ENCODE measurements at places on chromosomes 11 and 22. TPM values are rescaled to one million over a fixed set of nuclear protein-coding genes. Genes with fewer than 3 reads are reported as not detected.

DNA sequence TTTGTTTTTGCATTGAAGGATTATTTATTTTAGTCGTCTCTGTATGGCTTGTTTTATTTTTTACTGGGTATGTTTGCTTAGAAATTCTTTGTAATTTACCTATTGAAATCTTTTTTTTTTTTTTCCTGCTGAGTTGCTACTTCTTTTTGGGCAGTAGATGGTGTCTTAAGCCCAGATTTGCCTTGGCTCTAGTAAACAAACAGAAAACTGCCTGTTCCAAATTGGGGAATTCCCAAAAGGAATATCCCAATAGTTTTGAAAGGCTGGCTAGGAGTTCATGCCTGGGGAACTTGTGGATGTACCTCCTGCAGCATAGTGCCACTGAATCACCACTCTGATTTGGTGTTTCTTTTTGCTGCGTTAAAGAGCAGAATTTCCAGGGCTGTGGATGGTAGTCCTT, 17.7 kb downstream of the PAMR1 start:
- no peaks in the 10 kb centered on the region for H3K27me3 ChIP-seq
- no peaks in the 10 kb centered on the region for H3K4me1 ChIP-seq
- H3K36me3 ChIP-seq, result no peaks in the 10 kb centered on the region
- DNase-seq, result no peak

- no peaks in the 10 kb centered on the region for H3K4me1 ChIP-seq
- no peak for DNase-seq
Observed at GRCh38 chr11:47609675-47610074, 15.5 kb upstream of the C1QTNF4 start.

- H3K27ac ChIP-seq, result no peak overlapping the region
- H3K4me3 ChIP-seq, result no peak overlapping the region
- H3K4me1 ChIP-seq, result peaks cover 11% of the 10 kb centered on the region
- peaks cover 71% of the 10 kb centered on the region for H3K36me3 ChIP-seq
- no peak for DNase-seq
- no peaks in the 10 kb centered on the region for H3K27me3 ChIP-seq
Observed at GRCh38 chr22:24165673-24166072, 15.6 kb upstream of the SUSD2 start.

GRCh38 chr22:37535159-37535558, 15.9 kb upstream of the CARD10 start:
- DNase-seq, result no peak
- no peaks in the 10 kb centered on the region for H3K27me3 ChIP-seq
- H3K36me3 ChIP-seq, result no peaks in the 10 kb centered on the region
- H3K4me1 ChIP-seq, result peaks cover 13% of the 10 kb centered on the region

DNA sequence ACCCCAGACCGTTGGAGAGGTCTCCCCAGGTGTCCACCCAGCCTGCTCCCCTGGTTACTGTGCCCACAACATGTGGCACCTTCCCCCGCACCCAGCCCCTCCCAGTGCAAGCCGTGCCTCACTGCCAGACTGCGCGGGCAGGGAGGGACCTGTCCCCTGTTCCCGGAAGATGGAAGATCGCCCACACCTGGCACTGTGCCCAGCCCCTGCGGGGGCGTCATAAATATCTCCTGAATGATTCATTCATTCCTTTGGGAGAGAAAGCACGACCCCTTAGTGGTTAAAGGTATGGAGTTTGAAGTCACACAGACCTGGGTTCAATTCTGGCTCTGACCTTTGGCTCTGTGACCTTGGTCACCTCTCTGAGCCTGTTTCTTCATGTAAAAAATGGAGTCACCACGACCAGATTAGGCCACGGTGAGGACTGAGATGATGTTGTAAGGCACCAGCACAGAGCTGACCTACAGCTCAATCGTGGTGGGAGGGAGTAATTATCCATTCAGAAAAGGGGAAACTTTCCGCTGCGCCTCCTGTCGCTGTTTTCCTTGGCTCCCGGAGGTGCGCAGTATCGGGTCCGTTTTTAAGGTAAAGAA, 497 bp upstream of the SYT12 start:
- H3K27ac ChIP-seq, result no peak overlapping the region
- DNase-seq, result no peak
- peaks cover 22% of the 10 kb centered on the region for H3K27me3 ChIP-seq

DNA sequence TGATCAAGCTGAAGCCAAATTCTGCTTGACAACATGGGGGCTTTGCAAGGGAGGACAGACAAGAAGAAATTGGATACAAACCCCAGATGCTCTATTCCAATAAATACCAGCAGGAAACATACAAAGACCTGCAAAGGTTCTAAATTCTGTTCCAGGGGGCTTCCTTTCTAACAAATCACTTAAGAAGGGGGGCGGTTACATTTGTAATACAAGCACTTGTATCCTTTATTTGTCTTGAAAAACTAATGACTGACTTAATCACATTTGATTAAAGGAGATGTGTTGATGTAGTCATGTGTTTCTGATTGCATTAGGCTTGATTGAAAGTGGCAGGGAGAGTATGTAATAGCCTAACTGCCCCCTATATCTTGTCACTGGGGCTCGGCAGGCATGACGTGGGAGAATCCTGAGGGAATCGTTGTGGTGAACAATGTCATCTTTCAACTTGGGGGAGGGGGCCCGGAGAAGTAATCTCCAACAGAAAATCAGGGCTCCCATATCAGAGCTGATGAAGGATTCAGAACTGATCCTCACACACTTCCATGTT, 361.7 kb downstream of the INSC start:
- no peak overlapping the region for H3K4me3 ChIP-seq
- DNase-seq, result no peak
- no peaks in the 10 kb centered on the region for H3K27me3 ChIP-seq

- H3K27me3 ChIP-seq, result no peaks in the 10 kb centered on the region
- H3K36me3 ChIP-seq, result peaks cover 69% of the 10 kb centered on the region
- DNase-seq, result no peak
- peaks cover 10% of the 10 kb centered on the region for H3K4me1 ChIP-seq
- no peak overlapping the region for H3K4me3 ChIP-seq
- H3K27ac ChIP-seq, result no peak overlapping the region
Observed at GRCh38 chr11:34072832-34073231, 21.3 kb downstream of the CAPRIN1 start.

FAM180B gene
- total RNA-seq, result not detected

CNGA4 gene
- not detected for total RNA-seq

DNA sequence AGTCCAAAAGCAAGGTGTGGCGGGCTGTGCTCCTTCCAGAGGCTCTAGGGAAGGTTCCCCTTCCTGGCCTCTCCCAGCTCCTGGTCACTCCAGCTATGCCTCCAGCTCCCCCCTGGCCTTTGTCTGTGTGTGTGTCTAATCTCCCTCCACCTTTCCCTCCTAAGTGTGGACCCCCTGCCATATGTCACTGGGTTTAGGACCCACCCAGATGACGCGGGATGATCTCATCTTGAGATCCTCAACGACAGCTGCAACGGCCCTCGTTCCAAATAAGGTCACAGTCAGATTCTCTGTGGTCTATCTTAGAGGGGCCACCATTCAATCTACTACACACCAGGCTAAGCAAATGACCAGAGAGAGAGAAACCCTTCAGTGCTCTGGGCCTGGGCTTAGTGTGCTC, 107.9 kb downstream of the ARHGAP8 start:
- no peak overlapping the region for H3K27ac ChIP-seq
- no peak for DNase-seq
- H3K27me3 ChIP-seq, result no peaks in the 10 kb centered on the region

LINC01488 gene
- not detected for total RNA-seq

PARVA gene
- total RNA-seq, result 84.0 TPM

MMP13 gene
- total RNA-seq, result not detected

DNA sequence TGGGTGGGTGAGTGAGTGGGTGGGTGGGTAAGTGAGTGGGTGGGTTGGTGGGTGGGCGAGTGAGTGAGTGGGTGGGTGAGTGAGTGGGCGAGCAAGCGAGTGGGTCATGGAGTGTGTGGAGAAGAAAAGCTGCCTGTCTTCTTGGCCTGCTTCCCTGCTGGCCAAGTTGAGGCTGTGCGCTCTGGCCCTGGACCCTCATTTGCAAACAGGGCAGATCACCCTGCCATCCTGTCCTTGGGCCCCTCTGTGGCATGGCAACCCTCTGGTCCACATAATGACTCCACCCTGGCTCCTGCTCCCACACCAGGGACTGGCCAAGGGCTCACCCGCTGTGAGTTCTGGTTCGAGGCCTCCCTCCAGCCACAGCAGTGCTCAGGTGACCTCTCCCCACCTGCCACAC, 35.1 kb downstream of the CAPN1 start:
- peak; percentile 48 for DNase-seq
- no peak overlapping the region for H3K4me3 ChIP-seq
- no peaks in the 10 kb centered on the region for H3K27me3 ChIP-seq
- H3K36me3 ChIP-seq, result peaks cover 2% of the 10 kb centered on the region

FLRT1 gene
- total RNA-seq, result not detected

GRCh38 chr11:70566768-70567530, 168.6 kb downstream of the CTTN start:
- no peaks in the 10 kb centered on the region for H3K36me3 ChIP-seq
- no peaks in the 10 kb centered on the region for H3K27me3 ChIP-seq
- no peak overlapping the region for H3K27ac ChIP-seq
- DNase-seq, result peak; percentile 6
- peaks cover 13% of the 10 kb centered on the region for H3K4me1 ChIP-seq
- no peak overlapping the region for H3K4me3 ChIP-seq

- no peaks in the 10 kb centered on the region for H3K36me3 ChIP-seq
- no peaks in the 10 kb centered on the region for H3K27me3 ChIP-seq
- H3K4me1 ChIP-seq, result peaks cover 6% of the 10 kb centered on the region
- H3K4me3 ChIP-seq, result no peak overlapping the region
- no peak for DNase-seq
- H3K27ac ChIP-seq, result no peak overlapping the region
Observed at GRCh38 chr11:13047884-13048283, 38.8 kb downstream of the RASSF10 start.

- no peak overlapping the region for H3K4me3 ChIP-seq
- peaks cover 33% of the 10 kb centered on the region for H3K36me3 ChIP-seq
- DNase-seq, result no peak
Observed at GRCh38 chr11:46489656-46490560, 98.3 kb upstream of the CHRM4 start.

DNA sequence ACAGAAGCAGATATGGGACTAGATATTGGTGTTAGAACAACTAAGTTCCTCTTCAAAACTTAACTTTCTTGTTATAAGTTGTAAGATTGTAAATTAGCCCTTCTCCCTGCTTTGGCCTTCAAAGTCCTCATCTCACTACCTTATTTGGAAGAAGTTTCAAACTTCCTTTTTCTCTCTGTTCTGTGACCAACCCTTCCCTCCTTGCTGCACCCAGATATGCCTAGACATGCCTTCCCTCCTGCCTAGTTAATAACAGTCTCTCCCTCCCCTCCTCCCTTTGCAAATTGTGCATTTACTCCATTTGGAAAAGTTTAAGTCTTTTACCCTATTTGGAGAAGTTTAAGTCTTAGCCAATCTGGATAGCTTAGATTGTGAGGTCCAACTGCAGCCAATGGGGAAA, 4.9 kb downstream of the OR52K2 start:
- DNase-seq, result no peak
- H3K27ac ChIP-seq, result no peak overlapping the region
- H3K4me1 ChIP-seq, result no peaks in the 10 kb centered on the region
- no peaks in the 10 kb centered on the region for H3K27me3 ChIP-seq
- no peaks in the 10 kb centered on the region for H3K36me3 ChIP-seq

OR2AT4 gene
- not detected for total RNA-seq

DNA sequence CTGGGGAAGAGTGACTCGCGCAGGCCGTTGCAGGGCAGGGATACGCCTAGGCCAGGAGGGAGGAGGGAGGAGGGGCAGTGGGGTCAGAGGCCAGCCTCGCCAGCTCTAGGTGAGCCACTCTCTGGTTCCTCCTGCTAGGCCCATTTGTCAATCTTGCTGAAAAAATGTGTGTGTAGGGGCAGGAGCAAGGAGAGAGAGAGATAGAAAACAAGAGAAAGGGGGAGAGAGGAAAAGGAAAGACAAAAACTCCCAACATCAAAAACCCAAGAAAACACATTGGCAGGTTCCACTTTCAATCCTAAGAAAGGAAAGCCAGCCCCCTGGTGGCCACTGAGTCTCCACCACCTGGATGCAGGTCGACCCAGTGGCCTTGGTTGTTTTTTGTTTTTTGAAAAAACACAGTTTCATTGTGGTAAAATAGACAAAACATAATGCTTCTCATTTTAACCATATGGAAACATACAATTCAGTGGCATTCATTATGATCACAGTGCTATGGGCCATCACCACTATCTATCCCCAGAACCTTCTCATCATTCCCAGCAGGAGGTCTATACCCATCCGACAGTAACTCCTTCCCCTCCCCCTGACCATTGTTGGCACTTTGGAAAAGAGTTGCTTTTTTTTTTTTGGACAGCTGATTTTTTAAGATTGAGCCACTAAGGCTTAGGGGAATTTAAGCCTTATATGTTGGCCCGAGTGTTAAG, 10.9 kb downstream of the OMP start:
- no peak overlapping the region for H3K27ac ChIP-seq
- H3K4me1 ChIP-seq, result no peaks in the 10 kb centered on the region
- DNase-seq, result no peak
- H3K27me3 ChIP-seq, result no peaks in the 10 kb centered on the region

All from upper lobe of right lung (tissue), 1 donor.